Left kidney (tissue), 8 donors: ENCODE measurements at places on chromosomes 6 and 20. TPM values are rescaled to one million over a fixed set of nuclear protein-coding genes. Genes with fewer than 3 reads are reported as not detected.

Gene ZC3H12D
- 0.70 TPM for polyA plus RNA-seq

- no peak for DNase-seq
Measured at GRCh38 chr6:18451756-18452155, 64.6 kb downstream of the RNF144B start.

Gene SMLR1
- 1.9 TPM for polyA plus RNA-seq

GRCh38 chr6:127080081-127080480 lies 38.4 kb upstream of the RSPO3 start:
- DNase-seq = no peak

DNA sequence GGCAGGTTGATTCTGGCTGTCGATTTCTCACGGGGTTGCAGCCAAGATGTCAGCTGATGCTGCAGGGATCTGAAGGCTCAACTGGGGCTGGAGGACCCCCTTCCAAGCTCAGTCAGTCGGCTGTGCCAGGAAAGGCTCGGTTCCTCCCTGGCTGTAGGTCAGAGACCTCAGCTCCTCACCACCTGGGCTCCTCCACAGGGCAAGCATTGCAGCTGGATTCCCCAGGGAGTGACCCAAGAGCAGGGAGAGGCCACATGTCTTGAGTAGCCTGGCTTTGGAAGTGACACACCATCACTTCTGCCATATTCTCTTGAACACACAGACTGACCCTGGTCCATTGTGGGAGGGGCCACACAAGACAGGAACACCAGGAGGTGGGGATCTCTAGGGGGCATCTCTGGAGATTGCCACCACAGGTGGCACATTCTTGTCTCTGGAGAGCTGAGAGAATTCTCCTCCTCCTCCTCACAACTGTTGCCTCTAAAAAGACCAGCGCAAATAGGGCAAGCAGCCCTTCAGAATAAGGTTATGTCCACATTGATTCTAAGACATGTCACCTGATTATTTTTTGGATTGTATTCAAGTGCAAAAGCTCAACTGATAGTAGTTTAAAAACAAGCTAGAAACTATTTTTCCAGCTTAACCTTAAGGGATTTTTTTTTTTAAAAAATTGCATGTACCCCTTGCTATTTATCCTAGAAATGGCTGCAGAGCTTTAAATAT lies 270.5 kb downstream of the NRN1 start:
- DNase-seq = no peak

Gene FILIP1
- polyA plus RNA-seq = 2.4 TPM

GRCh38 chr20:59428441-59429205 lies 128.2 kb downstream of the EDN3 start:
- no peak for DNase-seq

Gene SNX3
- polyA plus RNA-seq = 203 TPM

Gene GNRH2
- polyA plus RNA-seq = 0.73 TPM

- DNase-seq = no peak
Measured at GRCh38 chr20:31716351-31716750, 6.3 kb downstream of the BCL2L1 start.

DNA sequence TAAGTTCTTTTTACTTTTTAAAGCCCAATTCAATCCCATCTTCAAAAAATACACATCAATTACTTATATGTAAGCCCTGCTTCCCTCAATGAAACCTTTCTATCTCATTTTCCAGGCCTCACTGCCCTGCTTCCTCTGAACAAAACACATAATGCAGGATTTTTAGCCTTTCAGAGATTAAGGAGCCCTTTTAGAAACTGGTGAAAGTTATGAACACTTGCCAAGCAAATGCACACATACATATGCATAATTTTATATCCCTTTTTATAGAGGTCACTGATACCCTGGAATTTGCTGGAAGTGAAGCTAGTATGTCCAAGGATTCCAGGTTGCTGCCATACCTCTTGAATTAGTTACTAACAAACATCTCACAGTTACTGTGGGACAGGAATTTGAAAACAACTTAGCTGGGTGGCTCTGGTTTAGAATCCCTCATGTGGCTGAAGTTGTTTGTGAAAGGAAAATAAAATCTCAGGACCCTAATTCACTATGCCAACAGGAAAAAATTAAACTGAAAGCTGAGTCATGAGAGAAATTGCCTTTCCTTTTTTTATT lies 75.8 kb downstream of the UBE3D start:
- no peak for DNase-seq
